ENCODE measurements at places on chromosomes 1 and 21. TPM values are rescaled to one million over a fixed set of nuclear protein-coding genes. Genes with fewer than 3 reads are reported as not detected.

DNA sequence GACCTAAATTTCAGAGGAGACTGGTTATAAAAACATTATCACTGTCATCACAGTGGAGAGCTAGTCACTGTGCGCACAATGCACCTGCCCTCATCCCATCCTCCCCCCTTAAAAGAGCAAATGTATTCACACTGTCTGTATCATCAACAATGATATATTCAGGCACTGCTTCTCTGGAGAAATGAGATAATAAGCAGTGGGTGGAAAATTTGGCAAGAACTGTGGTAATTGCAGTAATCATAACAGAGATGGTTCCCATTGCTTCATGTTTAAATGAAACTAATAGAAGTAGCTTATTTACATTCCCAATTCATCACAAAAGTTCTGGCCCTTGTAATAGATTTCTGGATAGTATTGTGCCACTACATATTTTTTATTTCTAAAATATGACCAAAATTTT, 867.4 kb upstream of the ADGRL2 start:
- DNase-seq = no peak

- no peak for DNase-seq
Measured at GRCh38 chr1:109925159-109925990, 14.7 kb downstream of the CSF1 start.

DNA sequence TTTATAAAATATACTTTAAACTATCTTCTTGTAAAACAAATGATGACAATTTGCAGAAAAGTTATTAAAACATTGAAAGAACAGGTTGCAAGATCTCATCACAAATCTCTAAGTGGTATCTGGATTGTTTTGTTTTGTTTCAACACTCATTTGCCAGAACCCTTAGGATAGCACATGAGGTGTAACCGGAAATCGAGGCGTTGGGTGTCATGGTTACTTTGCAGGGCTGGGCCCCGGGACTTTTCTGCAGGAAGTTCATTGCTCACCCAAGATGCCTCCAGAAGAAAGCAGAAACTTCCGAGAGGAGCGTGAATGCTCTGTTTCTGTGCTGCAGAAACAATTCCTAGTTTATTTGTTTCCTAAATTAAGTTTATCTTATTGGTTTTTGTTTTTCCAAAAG, 2.5 kb downstream of the DISC1 start:
- no peak for DNase-seq

CPLANE2 gene
- polyA plus RNA-seq = 2.1 TPM

DNA sequence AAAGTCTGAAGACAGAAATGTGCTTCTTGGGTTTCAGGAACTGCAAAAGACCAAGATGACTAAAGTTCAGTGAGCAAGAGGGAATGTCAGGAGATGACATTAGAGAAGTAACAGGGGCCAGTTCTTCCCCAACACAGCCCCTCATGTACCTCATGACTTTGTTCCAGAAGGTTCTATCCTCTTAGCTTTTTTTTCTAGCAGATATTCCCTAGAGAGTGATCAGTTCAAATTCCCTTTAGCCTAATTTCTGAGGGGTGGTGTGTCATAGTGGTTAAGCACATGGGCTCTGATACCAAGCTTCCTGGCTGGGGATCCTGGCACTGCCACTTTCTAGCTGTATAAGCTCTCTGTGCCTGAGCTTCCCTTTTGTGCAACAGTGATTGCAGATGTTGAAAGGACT, 108.0 kb downstream of the LBR start:
- no peak for DNase-seq

GRCh38 chr21:45190013-45190412, 97.7 kb downstream of the POFUT2 start:
- DNase-seq = no peak

- no peak for DNase-seq
Measured at GRCh38 chr1:93518516-93518915, 70.6 kb downstream of the FNBP1L start.

DNA sequence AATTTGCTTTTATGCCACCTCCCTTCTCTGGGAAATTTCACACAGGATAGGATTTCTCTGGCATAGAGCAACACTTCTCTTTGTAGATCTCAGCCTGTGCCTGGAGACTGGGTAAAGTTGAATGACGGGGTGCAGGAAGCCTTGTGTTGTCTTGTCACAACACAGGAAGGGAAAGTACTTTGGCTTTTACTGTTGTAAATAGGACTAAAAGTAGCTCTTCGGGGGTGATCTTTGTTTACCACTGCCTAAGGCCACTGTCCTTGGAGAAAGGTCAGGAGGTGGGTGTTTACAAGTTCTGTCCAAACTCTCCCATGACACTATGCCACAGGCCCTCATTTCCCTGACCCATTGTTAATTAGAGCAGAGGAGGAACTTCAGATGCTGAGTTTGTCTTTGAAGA, 139.7 kb downstream of the FGGY start:
- DNase-seq = no peak

KRTAP7-1 gene
- not detected for polyA plus RNA-seq

DNA sequence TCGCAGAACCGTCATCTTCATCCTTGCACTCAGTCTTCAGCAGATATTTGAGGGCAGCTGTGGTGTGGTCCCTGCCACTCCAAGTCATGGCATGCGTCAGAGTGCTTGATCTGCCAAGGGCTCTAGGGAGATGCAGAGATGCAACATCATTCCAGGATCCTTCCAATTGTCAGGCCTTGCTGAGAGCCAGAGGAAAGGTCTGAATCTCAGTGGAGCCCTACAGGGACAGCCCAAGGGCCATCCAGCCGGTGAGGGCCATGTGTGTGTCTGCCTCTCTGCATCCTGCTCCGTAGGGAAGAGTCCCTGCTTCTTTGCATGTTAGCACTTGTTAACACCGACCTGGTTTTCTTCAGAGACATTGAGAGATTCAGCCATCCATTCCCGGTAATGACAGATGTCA, 17.6 kb downstream of the MAPKAPK2 start:
- DNase-seq = no peak

DNA sequence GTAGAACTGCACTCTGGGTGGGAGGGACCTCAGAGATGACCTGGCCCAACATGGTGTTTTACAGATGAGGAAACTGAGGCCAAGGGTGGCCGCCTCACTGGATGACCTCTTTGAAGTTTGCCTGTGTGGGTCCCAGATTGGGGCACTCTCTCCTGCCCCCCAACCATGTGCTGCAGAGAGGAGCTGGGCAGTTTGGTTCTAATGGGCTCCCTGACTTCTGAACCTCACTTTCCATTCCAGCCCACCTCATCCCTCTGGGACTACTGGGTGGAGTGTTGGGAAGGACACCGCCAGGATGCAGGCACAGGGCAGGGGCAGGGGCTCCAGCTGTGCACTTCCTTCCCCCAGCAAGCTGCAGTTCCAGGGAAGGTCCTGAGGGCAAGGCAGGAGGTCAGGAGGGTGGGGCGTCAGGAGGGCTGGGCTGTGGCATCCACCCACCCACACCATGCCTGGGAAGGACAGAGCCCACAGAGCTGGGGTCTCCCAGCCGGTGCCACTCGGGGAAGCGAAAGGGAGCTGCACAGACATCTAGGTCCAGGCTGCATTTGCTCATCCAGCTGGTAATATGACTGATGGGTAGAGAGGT, 10.3 kb upstream of the EPS8L3 start:
- DNase-seq = peak; percentile 71

GRCh38 chr1:8285103-8285502, 32.8 kb upstream of the SLC45A1 start:
- DNase-seq = no peak

EXO5 gene
- polyA plus RNA-seq = 6.2 TPM

GRCh38 chr1:243924588-243925349, 74.7 kb upstream of the AKT3 start:
- no peak for DNase-seq
